ENCODE measurements at places on chromosomes 2 and 18.

GRCh38 chr2:208099682-208100470 lies 24.4 kb downstream of the CRYGD start:
- DNase-seq = no peak

DNA sequence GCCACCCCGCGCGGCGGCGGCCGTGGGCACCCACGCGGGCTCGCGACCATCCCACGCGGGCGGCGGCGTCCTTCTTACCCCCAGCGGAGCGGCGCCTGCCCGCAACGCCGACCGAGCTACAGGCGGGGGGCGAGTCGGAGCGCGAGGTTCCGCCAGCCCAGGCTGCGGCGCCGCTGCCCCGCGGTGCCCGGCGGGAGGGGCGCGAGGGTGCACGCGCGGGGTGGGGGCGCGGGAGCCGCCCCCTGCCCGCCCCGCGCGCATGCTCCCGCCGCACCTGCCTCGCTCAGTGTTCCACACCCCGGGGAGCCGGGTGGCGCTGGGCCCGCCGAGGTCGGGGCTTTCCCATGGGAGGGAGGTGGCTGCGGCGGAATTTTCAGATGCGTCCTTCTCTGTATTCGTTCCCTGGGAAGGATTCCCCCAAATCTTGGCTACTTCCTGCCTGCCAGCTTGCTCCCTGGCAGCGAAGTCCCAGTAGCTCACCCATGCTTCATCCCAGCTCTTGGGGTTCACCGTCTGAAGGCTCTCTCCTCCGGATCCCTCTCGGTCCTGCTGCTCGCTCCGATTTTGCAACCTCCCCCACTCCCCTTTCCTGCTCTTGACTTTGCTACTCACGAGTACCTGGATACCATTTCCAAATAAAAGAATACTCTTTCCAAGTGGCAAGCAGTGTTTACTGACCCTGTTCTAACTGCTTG lies at the start of gene L3MBTL4:
Gene L3MBTL4 (minus strand): TSS at position 189 of the 695 bp plus-strand sequence. CDS start 103,286 bp downstream, outside the sequence.
- DNase-seq = peak; percentile 7

DNA sequence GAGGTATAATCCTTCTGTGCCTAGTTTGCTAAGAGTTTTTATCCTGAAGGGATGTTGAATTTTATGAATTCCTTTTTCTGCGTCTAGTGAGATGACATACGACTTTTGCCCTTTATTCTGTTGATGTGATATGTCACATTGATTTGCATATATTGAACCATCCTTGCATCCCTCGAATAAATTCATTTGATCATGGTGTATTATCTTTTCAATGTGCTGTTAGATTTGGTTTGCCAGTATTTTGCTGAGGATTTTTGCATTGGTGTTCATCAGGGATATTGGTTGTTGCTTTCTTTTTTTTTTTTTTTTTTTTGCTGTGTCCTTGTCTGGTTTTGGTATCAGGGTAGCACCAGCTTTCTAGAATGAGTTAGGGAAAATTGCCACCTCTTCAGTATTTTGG lies 9.1 kb downstream of the GCC2 start:
- DNase-seq = no peak

DNA sequence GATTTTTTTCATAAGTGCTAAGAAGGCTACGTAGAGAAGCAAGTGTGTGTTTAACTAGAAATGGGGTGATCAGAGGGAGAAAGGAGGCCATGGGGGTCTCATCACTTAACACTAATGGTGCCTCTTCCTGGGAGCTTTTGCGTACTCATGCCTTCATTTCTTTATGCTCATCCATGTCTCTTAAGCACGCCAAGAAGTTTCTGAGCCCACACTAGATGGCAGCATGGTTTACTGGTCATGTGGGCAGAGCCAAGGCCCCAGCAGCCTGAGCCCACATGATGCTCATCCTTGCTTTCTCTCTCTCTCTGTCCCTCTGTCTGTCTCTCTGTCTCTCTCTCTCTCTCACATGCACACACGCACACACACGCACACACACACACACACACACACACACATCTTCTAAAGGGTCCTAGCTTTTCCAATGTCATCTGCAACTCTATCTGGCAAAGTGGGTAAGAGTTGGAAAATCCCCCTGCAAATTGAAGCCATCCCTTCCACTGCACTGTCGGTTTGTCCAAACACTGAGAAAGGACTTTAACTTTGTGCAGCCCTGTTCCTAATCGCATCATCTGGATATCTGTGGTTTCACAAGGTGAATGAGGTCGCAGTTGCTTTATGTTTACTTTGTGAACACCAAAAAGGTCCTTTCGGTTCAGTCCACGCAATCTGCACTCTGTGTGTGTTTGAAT lies 137.1 kb upstream of the CCDC68 start:
- peak; percentile 73 for DNase-seq

DNA sequence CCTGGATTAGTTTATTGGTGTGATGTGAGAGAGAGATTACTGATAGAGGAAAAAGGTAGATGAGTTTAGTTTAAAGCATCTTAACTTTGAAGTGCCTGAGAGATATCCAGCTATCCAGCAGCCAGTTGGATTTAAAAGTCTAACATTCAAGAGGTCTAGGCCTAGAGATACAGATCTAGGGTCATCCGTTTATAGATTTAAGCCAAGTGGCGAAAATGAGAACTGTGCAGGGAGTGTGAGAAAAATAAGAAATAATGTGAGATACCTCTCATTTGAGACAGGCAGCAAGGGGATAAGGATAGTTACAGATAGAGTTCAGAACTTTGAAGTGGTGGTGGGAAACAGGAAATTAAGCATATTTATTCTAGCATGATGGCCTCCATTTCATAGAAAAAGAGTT lies 5.3 kb upstream of the ORC2 start:
- DNase-seq = no peak

- DNase-seq = no peak
Measured at GRCh38 chr2:239312741-239313667, 87.8 kb downstream of the HDAC4 start.

DNA sequence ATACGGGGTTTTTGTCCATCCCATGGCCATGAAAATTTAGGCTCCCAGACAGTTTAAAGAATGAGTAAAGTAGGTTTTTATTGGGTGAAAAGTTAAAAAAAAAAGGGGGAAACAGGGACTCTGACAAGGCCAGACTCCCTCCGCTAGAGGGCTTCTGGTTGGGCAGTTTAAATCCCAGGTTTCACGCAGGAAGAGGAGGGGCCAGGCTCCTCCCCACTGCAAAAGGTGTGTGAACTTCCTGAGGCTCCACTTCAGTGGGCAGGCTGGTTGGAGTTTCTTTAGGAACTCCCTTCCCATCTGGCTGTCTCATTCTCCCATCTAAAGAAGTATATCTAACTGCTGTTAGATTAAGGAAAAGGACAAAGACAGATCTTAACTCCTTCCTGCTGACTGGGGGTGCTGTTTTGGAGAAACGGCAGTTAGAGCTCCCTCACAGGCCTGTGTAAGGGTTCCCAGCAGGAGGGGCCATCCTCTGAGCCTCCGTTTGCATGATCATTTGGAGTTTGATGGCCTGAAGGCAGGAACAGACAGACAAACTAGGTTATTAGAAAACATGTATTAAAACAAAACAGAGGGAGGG lies 1160.7 kb downstream of the CNTNAP5 start:
- no peak for DNase-seq

DNA sequence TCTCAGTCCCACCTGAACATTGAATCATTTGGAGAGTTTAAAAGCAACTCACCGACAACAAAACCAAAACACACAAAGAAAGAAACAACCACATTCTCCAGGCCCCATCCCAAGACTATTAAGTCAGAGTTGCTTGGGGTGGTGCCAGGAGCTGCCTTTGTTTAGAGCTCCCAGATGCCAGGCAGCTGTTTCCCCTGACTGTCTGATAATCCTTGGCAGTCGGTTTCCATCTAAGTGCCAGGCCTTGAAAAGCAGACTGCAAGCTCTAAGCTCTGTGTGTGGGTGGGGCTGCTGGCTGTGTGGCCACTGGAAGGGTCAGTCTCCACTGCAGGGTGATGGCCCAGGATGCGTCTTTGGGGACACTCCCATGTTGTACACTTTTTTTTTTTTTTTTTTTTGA lies 255.3 kb upstream of the AGAP1 start:
- no peak for DNase-seq

DNA sequence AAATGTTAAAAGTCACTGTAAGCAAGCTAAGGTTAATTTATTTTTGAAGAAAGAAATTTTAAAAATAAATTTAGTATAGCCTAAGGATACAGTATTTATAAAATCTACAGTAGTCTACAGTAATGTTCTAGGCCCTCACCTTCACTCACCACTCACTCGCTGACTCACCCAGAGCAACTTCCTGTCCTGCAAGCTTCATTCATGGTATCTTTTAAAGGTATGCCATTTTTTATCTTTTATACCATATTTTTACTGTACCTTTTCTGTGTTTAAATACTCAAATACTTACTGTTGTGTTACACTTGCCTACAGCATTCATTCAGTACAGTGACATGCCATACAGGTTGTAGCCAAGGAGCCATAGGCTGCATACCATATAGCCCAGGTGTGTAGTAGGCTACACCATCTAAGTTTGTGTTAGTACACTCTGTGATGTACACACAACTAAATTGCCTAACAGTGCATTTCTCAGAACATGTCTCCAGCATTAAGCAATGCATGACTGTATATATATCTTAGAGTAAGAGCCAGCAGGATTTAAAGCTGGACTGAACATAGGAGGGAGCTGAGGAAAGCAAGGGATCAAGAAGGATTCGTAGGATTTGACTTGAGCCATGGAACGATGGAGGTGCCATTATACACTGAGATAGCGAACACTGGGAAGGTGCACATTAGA lies 83.1 kb upstream of the KLF7 start:
- DNase-seq = no peak

DNA sequence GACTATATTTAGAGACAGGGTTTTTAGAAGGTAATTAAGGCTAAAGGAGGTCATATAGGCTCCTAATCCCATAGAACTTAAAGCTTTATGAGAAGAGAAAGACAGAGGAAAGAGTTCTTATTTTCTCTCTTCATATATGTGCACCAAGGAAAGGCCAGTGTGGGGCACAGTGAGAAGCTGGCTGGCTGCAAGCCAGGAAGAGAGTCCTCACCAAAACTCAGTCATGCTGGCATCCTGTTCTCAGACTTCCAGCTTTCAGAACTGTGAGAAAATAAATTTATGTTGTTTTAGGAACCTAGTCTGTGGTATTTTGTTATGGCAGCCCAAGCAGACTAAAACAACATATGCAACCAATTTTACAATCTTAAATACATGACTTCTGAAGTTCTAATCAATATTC lies 31.5 kb upstream of the ATIC start:
- DNase-seq = no peak

- DNase-seq = no peak
Measured at GRCh38 chr18:9606039-9606438, 8.3 kb downstream of the PPP4R1 start.

- no peak for DNase-seq
Measured at GRCh38 chr18:14999085-14999975, 251.4 kb downstream of the ANKRD30B start.

DNA sequence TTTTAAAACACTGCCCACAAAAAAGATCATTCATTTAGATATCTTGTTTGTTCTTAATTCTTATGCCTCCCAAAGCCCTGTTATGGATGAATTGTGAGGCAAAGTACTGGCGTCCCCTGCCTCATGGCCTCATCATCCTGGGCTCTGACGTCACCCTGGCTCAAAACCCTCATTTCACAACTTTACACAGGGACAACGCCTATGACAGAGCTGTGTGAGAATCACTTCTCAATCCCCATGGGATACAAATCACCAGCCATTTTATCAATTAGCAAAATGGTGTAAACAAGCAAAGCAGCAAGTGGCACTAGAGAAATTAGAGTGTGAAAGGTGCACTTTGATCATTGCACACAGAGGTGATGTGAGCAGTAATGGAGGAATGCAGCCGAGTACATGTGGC lies 16.6 kb downstream of the FHOD3 start:
- no peak for DNase-seq

- DNase-seq = no peak
Measured at GRCh38 chr2:217489145-217489960, 513.4 kb downstream of the TNS1 start.

- DNase-seq = no peak
Measured at GRCh38 chr18:62797329-62797728, 82.0 kb downstream of the PHLPP1 start.

DNA sequence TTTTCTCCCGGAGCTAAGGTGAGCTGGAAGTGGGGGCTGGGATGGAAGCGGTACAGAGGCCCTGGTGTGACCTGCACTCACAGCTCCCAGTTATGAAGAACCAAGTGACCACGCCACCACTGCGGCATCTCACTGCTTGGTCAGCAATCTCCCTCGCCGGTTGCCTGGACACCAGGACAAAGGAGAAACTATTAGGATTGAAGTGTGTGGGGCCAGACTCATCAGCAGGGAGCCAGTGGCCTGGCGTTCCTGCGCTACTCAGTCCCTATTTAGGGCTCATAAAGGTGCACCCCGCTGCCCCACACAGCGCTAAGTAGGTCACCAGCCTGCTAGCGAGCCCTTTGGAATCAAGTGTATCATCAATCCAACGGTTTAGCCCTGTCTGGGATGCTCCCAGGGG lies 82.9 kb downstream of the ZCCHC2 start:
- no peak for DNase-seq

DNA sequence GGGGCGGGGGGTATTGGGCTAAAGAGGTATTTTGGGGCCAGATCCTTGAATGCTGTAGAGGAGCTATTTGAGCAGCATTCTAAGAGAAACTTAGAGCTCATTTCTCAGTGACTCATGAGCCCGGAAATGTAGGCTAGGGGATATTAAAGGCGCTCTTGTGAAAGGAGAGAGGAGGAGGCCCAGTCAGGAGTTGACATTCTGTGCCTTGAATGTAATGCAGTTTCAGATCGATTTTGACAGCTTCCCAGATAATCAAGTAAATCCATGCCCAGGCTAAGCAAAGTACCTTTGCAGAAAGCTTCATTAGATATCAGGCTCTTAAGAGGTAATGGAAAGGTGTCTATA lies 1.5 kb downstream of the CAB39 start:
- DNase-seq = peak; percentile 70

- DNase-seq = no peak
Measured at GRCh38 chr2:231807020-231807419, 20.8 kb downstream of the COPS7B start.

- no peak for DNase-seq
Measured at GRCh38 chr18:71902482-71902881, 641.7 kb downstream of the CBLN2 start.

DNA sequence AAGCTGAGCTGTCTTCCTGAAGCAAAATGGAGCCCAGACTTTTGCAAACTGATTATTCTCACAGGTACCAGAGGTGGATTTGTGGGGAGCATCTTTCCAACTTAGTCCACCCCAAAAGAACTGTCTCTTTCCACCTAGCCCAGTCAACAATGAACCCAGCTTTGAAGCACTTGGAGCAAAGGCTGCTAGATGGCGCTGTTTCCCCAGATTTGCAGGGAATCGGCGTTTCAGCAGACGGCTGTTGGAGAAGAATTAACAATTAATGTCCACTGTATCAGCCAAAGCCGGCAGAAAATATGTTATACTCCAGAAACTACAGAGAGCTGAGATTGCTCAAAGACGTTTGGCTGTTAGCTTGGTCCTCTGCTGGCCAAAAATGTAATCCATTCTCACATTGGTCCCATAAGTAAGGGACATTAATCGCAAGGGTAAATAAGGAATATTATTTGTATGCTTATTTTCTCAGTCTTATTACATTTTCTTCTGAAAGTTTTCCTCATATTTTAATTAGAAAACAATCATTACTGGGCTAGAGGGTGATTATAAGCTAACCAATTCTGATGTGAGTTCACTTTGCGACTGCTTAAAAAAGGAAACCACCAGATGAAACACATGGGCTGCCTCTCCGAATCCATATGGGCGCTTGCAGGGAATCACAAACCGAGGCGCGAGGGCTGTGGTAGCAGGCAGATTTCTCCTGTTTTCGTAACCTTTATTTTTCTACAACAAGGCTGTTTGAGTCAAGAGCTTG lies 423.8 kb upstream of the MEX3C start:
- DNase-seq = peak; percentile 68

- peak; percentile 99 for DNase-seq
Measured at GRCh38 chr2:44075541-44075940, 79.8 kb upstream of the LRPPRC start.

Measured in SK-MEL-5 (cell line).